ENCODE measurements at places on chromosomes 7 and 10.

DNA sequence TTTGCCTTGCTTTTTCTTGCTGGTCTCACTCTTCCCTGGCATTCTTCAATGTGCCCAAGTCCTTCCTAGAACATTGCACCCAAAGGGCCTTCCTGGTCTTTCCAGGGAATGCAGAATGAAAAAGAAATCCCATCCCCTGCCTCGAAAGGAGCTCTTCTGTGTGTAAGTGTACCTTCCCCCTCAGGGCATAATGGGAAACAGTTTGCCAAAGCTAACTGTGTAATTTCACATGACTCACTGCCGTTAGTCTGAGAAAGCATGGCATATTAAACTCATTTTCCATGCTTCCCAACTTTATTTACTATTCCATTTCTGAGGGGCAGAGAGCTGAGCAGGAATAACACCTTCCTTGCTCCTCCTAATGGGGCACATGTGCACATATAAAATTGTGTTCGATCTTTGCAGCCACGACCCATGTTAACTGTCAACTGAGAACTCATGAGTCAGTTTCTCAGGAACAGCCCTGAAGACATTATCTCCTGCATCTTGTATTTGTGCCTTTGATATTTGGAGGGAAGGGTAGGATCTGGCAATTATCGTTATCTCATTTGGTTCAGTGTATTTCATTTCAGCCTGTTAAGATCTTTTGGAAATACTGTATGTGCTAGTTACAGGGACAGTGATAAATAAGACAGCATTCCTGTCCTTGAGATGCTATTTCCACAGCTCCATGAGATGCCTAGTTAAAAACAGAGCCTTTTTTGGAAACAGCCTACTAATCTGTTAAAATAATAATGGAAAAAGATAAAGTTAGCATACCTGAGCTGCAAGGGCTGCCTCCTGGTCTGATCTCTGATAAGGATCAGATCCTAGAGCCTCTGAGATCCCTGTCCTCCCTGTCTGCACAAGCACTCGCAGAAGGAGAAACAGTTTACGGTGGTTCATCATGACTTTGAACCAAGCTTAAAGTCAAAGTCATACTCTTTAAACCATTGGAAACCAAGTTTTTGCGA lies 42.3 kb downstream of the IKZF1 start:
- DNase-seq: no peak

GRCh38 chr10:5814110-5815107 lies 1.2 kb upstream of the GDI2 start:
- DNase-seq: no peak

GRCh38 chr10:94251098-94251497 lies 111.6 kb downstream of the NOC3L start:
- no peak for DNase-seq

- DNase-seq: no peak
Measured at GRCh38 chr7:114422507-114423501, 8.2 kb downstream of the FOXP2 start.

DNA sequence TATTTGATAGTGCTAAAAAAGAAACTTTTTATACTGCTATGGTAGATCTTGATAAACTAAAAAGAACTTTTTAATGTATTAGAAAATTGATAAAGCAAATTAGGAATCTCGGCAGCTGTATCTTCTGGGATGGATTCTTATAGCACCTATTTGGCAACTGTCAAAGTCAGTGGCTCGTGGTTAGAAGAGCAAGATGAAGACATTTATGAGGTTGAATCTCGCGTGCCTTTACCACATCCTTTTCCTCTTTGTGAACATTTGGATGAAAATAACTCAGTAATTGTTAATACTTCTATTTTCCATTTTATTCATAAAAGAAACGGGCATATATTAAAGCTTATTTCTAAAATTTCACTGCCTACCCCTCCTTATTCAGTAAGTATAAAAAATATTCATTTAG lies 76.2 kb downstream of the CYP51A1 start:
- no peak for DNase-seq

GRCh38 chr10:7810443-7810842 lies 7.9 kb upstream of the TAF3 start:
- DNase-seq: no peak
